Stimulated activated CD8-positive, alpha-beta memory T cell treated with anti-CD3 and anti-CD28 coated beads, Interleukin-4, amount 100 ng/mL, for 1 hour (primary cell): ENCODE measurements at places on chromosomes 12 and 14.

DNA sequence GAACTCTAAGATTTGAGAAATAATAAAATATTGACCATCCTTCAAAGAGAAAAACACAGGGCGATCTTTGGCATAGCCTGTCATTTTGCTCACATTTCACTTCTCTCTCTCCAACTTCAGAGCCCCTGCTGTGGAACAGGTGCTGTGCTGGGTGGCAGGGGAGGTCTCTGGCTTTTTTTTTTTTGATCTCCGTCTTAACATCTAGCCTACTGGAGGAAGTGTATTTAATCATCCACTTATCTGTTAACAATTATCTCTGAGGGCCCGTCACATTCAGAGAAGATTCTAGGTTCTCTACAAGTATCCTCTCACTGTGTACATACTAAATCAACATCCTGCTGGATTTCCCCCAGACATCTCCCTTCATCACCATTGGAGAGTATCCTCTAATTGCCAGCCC lies 34.1 kb downstream of the CHST11 start:
- DNase-seq = no peak

DNA sequence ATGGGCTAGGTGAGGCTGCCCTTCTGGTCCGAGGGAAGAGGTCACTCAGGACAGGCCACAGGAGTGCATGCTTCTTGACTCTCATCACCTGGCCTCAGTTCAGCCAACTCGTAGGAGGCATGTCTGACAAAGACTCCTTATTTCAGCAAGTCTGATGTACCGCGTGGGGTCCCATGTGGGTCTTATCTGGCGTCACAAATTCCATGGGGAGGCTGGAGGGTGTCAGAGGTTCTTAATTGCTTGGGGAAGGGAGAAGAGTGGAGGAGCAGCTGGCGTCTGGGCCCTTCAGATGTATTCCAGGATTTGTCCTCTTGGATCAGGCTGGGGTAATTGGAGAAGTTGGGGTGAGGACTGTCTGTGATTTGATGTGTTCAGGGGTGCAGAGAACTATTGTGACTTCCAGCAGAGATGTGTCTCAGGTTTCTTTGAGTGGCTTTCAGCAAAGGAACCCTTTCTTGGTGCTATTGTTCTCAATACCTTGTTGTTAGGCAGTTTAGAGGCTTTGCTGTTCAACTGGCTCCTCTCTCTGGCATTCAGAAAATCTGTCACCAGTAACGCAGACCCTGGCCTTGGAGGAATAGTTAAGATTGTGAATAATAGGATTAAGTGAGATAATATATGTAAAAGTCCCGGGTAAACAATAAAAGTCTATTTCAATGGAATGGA lies 60.1 kb downstream of the SUSD6 start:
- DNase-seq = no peak

GRCh38 chr12:67082221-67082620 lies 186.9 kb upstream of the CAND1 start:
- DNase-seq = no peak

DNA sequence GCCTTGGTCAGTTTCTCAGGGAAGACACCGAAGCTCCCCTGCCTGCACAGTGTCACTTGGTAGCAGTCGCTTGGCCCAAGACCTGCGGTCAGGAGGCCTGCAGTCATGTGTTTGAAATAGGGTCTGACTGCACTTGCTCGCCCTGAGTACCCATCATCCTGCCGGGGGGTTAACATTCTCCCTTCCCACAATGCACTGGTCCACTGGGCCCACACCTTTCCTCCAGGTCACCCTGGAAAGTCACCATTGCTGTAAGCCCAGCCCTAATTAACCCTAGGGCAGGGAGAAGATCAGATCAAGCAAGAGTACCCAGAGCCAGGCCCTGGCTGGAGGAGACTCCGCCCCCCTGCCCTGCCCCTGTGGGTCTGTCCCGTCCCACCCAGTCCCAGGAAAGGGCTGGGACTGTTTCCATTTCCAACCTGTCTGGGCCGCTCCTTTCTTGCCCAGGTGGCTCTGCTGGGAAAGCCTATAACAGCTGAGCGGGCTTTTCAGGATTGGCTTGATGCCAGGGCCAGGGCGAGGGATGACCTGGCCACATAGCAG lies 87.1 kb downstream of the ZFP36L1 start:
- DNase-seq = no peak

DNA sequence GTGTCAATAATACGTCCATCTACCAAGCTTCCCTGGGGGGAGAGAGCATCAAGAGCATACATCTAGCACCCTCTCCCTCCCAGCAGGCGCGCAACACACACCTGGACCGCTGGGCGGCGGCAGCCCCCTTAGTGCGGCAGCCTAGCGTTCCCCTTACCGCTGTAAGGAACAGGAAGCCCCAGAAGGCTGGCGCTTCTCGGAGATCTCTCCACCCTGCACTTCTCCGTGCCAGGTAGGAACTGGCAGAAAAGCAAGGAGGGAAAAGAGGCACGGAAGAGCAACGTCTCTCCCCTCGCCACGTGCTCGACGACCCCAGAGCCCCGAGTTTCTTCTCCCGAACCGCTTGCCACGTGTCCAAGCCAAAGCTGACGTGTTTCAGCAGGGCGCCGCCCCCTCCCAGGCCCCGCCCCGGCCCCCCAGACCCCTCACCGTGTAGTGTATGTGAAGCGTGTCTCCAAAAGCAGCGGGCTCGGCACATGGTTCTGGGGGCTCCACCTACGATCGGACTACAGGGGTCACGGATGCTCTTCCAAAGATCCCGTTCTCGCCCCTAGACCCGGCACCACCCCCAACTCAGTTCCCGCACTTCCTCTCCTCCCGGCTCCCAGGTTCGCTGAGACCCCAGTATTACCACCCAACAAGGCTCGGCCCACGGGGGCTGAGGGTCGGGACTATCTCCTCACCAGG lies 532 bp downstream of the FKBP11 start:
- peak; percentile 39 for DNase-seq

GRCh38 chr12:130204541-130204953 lies 42.3 kb downstream of the FZD10 start:
- DNase-seq = no peak

- no peak for DNase-seq
These were observed 9.2 kb downstream of the PCBP2 start for GRCh38 chr12:53461059-53461458.

DNA sequence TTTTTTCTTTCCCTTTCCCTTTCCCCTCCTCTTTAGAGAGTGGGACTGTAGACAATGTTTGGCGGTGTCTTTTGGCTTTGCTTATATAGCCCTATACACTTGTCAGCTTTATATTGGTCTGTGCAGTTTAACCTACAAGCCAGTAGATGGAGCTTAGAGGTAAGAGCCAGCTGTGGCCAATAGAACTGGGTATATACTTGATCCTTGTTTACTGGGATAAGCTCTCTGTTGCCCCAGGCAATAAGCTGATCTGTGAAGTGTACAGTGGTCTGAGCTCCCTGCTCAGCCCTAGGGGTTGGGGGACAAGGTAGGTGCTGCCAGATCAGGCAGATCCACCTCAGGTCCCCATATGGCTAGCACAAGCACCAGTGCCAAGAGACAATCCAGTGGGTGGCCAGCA lies 434.1 kb downstream of the NOVA1 start:
- no peak for DNase-seq

- no peak for DNase-seq
These were observed 74.2 kb upstream of the NCOR2 start for GRCh38 chr12:124641591-124641990.

DNA sequence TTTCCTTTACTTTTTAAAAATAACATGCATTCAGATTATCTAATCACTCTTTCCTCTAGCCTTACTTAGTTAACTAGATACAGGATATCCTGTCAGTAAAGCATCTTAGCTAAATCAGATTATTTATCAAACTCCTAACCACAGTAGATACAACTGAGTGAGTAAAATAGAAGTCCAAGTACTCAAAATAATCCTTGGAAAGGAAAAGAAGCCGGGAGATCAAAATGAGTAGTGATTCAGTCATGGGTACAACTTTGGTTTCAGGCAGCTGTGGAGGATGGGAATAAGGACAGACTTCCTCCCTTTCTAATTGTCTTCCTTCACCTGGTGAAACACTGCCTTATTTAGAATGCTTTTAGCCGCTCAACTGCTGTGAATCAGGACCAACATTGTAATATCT lies 29.4 kb downstream of the GNG2 start:
- no peak for DNase-seq

GRCh38 chr12:94596596-94596995 lies 53.8 kb downstream of the TMCC3 start:
- DNase-seq = no peak

- no peak for DNase-seq
These were observed 17.4 kb upstream of the GCH1 start for GRCh38 chr14:54920052-54920451.

DNA sequence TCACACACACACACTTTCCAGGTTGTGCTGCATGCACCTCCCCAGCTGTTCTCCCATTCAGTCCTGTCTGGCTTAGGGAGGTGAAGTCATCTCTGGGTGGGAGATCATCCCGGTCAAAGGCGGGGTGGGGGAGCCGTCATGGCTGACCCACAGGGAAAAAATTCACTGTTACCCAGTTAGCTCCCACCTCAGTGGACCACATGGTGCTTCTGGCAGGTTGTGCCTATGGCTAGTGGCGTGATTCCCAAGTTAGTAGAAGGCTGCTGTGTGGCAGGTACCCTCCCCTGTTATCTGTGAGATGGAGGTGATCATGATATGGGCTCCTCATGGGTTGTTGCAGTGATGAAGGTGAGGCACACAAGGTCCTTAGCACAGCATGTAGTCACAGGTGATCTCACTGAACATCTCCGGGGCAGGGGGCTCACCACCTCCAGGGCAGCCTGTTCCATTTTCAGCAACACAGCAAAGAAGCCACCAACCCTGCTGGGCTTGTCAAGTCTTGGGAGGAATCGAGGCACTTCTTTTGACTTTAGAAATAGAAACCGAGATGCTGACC lies 154.9 kb upstream of the CCND2 start:
- DNase-seq = no peak

DNA sequence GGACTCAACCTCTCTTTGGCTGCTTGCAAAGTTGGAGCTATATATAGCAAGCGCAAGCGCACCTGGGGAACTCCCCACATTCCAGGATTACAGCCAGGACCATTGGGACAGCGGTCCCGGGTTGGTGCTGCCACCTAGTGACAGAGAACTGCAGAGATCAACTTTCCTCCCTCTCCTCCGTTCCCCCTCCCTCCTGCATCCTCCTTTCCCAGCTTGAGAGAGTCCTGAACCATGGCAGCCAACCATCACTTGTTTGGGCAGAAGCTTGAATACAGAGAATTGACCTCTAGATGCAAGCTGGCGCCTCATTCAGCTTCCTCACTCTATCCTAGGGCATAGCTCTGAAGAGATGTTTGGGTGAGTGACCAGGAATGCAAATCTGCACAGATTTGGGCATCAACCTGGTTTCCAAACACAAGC lies 17.4 kb upstream of the FLVCR2 start:
- DNase-seq = no peak

- no peak for DNase-seq
These were observed 543.1 kb downstream of the LRFN5 start for GRCh38 chr14:42149609-42150261.

DNA sequence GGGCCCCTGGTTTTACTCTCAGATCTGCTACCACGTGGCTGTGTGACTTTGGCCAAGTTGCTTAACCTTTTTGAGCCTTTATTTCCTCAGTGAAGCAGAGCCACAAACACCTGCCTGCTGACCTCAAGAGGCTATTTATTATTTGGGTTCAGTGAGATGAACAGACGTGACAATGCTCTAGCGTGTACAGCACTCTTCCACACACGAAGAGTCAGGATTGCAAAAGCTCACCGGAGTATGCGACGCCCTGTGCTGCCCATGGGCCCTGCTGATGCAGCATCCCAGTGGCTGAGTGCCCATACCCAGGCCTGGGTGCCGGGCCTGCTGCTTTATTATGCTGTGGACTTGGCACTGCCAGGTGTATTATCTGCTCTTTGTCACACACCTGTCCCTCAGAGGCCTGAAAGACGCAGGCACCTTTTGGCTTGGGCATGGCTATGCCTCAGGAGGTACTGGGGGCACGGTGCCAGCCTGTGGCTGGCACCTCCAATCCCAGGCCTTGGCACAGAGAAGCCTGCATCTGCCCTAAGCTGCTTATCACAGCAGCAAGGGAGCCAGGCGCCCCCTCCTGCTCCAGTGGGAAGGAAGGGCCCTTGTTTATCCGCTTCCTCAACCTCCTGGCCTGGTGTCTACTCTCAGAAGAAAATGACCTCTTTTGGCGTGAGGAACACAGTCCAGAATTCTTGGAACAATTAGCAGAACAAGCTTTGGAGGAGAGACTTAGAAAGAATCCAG lies 22.3 kb upstream of the TC2N start:
- DNase-seq = no peak

DNA sequence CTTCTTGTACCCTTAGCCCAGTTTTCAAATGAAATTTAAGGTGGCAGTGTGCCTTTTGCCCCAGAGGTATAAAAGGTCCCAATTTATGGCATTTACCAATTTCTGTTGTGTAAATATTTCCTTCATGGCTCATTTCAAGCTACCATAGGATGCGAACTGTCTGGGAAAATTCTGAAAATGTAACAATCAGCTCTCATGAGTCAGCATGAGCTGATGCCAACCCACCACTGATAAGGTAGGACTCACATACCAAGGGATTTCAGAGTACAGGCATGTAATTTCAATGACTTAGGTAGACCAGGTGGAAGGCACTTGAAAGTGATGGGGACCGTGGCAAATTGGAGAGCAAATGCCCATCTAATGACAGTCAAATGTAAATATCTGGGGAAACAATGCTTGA lies 169.5 kb downstream of the TTC8 start:
- no peak for DNase-seq

GRCh38 chr12:84464616-84465015 lies 448.0 kb downstream of the SLC6A15 start:
- no peak for DNase-seq

GRCh38 chr14:81455390-81455789 lies 55.3 kb upstream of the STON2 start:
- no peak for DNase-seq

- no peak for DNase-seq
These were observed 17.6 kb downstream of the CKB start for GRCh38 chr14:103504991-103505565.
